ENCODE measurements at places on chromosomes 6 and 20.

GRCh38 chr6:4521070-4521469 lies 255.1 kb upstream of the CDYL start:
- no peak for DNase-seq

- no peak for DNase-seq
Observed at GRCh38 chr6:139551376-139551775, 176.9 kb upstream of the CITED2 start.

GRCh38 chr20:16528078-16528477 lies 45.2 kb downstream of the KIF16B start:
- DNase-seq = no peak

DNA sequence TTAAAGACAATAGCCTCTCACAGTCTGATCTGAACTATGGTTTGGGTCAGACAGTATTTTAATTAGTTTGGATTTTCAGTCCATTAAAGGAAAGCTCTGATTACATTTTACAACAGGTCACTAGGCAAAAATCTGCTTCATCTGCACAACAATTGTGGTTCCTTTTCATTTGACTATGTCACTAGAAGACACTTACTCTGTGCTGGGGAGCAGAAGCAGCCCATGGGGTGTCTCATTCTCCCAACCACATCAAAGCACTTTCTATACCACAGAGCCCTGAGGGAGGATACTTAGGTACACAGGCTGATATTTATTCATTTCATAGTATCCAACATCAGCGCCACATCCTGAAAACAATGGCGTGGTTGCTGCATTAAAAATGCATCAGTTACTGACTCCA lies 36.6 kb upstream of the HDAC2 start:
- DNase-seq = no peak
